Amniotic stem cell (primary cell): ENCODE measurements at places on chromosomes 5 and 9.

- DNase-seq = no peak
These were observed 679 bp downstream of the SMC5 start for GRCh38 chr9:70259512-70259802.

- DNase-seq = no peak
These were observed 12.4 kb downstream of the NFIL3 start for GRCh38 chr9:91411096-91411771.

GRCh38 chr9:38387066-38387465 is 5.4 kb upstream of the ALDH1B1 start:
- DNase-seq = no peak

DNA sequence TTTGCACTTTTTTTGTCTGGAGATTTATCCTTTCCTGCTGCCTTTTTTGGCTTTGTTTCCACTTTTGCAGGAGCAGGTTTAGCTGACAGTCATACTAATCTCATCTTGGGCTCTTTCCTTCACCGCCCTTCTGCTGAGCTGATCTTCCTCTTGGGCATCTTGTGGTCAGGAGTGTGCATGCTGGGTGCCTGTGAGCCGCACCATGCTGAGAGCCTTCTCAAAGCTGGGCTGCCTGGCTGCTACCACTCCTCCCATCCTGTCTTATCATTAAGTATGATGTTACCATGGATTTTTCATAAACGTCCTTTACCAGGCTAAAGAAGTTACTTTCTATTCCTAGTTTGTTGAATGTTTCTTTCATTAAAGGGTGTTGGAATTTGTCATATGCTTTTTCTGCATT is 49.5 kb upstream of the MCCC2 start:
- DNase-seq = no peak

GRCh38 chr5:174217527-174217926 is 172.0 kb downstream of the NSG2 start:
- DNase-seq = no peak

DNA sequence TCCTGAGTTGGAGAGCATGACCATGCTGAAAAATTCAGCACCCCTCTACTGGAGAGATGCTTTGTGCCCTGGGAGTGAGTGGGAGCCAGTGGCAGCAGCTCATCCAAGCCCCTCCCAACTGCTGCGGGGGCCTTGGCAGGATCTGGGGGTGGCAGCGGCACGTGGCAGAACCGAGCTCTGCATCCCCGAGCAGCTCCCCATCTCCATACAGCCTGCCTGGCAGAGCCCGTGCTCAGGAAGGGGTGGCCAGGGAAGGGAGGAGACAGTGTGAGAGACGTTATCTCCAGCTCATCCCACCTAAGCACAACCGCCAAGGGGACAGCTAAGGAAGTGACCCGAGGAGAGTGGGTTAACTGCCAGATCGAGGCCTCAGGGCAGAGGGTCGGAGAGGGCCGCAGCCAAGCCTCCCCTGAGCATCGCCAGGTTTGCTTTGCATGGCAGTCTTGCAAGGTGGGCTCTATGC is 17.2 kb upstream of the DPM2 start:
- DNase-seq = no peak

GRCh38 chr5:80659106-80659505 is 4.3 kb upstream of the DHFR start:
- DNase-seq = peak; percentile 11

- DNase-seq = no peak
These were observed 67.7 kb downstream of the SYK start for GRCh38 chr9:90869361-90869760.

DNA sequence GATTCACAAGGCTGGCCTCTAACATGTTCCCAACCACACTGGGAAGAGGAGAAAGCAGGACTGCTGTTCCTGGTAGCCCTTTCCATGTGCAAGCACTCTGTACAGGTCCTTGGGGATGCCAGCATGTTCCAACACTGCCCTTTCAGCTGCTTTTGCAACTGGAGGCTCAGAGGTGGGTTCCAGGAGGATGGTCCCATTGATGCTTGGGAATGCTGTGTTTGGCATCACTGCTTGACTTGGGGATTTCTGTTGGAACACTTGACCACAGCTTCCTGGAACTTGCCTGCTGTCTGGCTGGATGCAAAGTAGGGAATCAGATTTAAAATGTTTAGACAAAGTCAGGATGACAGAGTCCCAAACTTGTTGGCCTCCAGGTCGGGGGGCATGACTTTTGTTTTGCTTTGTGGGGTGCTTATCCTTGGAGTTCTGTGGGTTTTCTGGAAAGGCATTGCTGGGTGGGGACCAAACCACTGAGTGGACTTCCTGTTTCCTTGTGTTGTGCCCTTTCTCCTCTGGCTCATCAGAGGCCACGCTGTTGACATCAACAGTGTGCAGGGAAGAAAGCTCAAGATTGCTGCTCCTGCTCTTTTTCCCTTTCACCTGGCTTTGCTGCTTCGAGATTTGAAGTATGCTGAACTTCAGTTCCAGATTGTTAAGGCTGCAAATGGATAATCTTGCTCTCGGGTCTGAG is 148.5 kb upstream of the RPS23 start:
- DNase-seq = no peak

- DNase-seq = peak; percentile 54
These were observed 20.3 kb downstream of the ANXA2R start for GRCh38 chr5:43019614-43020398.

DNA sequence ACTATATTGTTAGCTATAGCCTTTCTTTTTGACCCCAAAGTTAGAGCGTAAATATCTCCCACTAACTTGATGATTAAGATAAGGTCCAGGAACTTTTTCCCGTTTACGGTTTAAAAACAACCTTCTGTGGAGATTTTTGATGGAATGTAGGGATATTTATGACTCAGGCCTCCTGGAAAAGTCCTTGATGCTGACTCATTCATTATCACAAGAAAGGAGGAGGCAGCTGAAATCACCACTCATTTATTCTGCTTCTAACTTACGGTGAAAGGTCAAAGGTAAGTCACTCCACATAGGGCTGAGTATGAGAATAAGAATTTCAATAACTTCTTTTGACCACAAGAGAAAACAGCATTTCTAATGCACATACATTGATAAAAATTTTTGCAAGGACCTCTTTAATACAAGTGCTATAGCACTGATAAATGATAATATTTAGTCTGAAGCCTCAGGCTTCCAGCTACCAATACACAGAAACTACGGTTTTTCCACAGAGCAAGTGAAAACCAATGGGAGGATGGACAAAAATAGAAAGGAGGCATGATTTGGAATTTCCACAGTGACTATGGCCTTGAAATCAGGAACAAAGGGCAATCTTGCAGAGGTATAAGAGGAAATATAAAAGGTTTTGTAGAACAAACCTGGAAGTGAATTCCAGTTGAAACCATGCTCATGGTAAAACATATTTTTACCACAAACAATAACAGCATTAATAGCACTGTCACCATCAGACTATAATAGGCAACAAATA is 146.5 kb downstream of the PPP2R2B start:
- DNase-seq = peak; percentile 28

DNA sequence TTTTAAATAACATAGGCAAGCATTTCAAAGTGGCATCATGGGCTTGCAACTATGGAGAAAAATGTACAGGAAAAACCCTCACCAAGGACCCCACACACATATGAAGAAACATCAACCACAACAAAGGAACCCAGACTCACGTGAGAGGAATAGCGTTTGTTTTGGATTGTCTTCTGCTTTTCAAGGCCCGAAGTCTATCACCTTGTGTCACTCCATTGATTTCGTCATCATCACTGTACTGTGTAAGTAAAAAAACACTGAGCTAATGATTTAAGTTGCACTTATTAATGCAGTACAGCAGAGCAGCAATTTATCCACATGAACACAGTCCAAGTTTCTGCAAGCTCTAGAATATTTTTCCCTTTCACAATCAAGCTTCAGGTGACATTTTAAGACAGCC is 72.4 kb downstream of the HABP4 start:
- DNase-seq = no peak

DNA sequence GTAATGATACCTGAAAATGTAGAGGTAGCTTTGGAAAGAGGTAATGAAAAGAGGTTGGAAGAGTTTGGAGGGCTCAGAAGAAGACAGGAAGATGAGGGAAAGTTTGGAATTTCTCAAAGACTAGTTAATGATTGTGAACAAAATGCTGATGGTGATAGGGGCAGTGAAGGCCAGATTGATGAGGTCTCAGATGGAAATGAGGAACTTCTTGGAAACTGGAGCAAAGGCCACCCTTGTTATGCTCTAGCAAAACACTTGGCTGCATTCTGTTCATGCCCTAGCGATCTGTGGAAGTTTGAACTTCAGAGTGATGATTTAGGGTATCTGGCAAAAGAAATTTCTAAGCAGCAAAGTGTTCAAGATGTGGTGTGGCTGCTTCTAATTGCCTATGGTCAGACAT is 161.2 kb upstream of the SPEF2 start:
- no peak for DNase-seq

DNA sequence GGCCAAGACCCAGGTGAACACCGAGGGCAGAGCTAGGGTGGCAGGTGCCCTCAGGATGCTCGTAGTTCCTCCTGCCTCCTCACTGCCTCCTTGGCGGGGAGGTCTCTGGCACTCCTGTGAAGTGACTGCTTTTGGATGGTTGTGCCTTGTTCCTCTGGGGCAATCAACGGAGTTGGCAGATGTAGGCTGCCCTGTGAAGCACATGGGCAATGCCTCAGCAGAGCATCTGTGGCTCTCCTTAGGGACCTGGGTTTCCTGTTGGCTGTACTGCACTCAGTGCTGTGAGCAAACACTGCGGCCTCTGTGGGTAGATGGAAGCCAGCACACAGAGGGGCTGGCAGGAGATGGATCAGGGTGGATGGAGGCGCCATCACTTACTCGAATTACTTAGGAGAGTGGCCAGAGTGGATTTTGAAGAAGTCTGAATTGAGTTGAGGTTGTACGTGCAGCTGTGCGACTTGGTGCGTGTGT is 71.4 kb upstream of the COL5A1 start:
- no peak for DNase-seq

DNA sequence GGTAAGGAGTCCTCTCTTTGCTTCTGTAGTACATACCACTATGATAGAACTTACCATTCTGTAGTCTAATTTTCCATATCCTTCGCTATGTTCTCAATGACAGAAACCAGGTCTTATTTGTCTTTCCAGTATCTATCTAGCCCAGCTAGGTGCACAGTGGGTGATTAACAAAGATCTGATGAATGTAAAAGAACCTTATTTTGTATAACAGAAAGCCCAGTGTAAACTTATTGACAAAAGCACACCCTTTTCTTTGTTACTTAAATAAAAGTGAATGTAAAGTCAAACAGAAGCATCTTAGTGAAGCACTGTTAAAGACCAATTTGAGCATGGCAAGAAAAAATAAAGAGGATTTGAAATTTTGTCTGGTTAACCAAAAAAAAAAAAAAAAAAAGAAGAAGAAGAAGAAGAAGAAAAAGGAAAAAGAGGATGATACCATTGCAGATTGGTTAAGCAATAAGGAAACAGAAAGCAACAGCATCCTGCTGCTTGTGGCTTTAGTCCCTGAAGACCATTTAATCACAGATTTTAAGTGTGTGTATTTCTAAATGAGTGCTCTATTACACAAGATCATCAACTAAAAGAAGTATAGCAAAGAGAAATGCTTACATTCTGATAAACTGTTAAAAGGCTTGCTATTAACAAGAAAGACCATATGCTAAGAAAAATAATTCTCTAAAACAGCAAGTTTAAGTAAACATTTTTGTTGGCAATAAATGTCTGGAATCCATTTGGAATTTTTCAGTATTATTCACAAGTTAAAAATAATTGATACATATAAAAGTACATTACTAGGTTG is 21.2 kb downstream of the MEGF9 start:
- no peak for DNase-seq

DNA sequence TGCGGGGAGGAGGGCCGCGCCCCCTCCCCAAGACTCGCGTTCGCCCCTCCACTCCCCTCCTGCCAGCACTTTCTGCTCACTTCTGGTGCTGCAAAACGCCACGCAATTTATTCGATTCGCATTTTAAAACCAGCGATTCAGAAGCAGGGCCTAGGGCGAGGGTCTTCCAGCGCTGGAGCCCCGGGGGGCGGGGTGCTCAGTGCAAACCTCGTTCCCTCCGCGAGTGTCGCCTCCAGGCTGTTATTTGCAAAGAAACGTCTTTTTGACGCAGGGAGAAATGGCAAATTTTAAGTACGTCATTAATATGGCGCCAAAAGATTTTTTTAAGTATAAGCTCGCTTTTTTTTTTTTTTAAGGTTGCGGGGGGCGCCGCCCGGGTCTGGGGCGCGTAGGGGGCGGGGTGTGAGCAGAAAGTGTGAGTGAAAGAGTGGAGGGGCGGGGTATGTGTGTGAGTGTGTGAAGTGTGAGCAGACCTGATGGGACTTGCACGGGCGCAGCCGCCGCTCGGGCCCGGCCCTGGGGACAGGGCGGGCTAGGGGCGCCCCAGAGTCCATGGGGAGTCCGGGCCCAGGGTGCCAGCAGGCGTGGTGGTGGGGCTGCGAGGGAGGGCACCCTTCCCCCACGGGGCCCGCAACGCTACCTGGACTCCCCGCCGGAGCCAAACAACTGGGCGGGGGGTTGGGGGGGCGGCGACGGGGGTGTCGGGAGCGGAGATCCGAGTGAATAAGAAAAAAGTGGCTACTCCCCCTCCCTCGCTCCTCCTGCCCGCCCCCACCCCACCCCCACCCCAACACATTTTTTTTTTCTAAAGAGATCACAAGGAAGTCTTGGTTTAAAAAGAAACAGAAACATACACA is at the start of gene JADE2:
Gene JADE2 (plus strand): TSS at position 845 of the 857 bp plus-strand sequence. CDS start 10,188 bp downstream, outside the sequence.
- DNase-seq = peak; percentile 61

GRCh38 chr9:116342061-116342460 is 188.5 kb downstream of the PAPPA start:
- DNase-seq = no peak

GRCh38 chr5:135318037-135318436 is 81.0 kb downstream of the MACROH2A1 start:
- no peak for DNase-seq

- peak; percentile 8 for DNase-seq
These were observed 42.9 kb upstream of the SUB1 start for GRCh38 chr5:32542216-32543059.

DNA sequence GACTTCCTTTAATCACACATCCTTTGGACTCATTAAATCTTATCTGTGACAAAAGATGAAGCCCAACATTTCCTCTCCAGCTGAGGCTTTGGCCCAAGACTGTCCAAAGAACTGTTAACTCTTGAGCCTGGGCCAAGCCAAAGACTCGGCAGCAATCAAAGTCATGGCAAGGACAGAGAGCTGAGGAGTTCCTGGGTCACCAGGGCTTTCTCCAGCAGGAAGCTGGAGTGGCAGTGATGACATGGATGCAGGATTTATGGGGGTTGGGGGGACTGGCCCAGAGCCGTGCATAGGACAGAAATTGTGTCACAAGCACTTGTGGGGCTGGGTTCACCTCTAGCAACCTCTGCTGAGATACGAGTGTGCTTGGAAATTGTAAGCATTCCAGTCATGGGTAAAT is 440.3 kb downstream of the PLK2 start:
- no peak for DNase-seq

- DNase-seq = no peak
These were observed at the start of gene PCDHAC2 for GRCh38 chr5:140966293-140967225. Gene PCDHAC2 (plus strand): TSS chr5:140966476. CDS start chr5:140966767, 291 bp downstream.

- no peak for DNase-seq
These were observed 932.9 kb upstream of the DMAC1 start for GRCh38 chr9:8732367-8733075.

DNA sequence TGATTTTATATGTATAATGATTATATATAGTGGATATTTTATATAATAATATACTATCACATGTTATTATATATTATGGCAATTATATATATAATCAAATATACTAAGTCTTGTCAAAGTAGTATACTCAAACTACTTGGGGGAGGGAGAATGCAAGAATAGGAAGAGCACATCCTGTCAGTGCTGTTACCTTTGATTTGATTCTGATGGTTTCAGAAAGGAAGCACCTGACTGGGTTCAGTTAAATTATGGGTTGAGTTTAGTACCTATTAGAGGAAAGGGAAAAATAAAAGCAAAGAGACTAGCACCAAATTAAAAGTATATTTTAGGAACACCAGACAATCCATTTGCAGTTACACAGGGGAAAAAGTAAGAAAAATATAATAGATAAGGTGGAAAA is 107.6 kb downstream of the GRIA1 start:
- DNase-seq = no peak
